ENCODE measurements at places on chromosomes 1 and 21.

- DNase-seq: no peak
Observed at GRCh38 chr1:9233241-9233941, 1.2 kb upstream of the H6PD start.

- DNase-seq: no peak
Observed at GRCh38 chr1:218741852-218742251, 396.7 kb downstream of the TGFB2 start.

GRCh38 chr1:186420923-186421322 lies 40.0 kb downstream of the PDC start:
- DNase-seq: no peak

- no peak for DNase-seq
Observed at GRCh38 chr1:112995890-112996289, 39.9 kb upstream of the SLC16A1 start.

GRCh38 chr1:147581459-147581858 lies 40.2 kb downstream of the BCL9 start:
- DNase-seq: no peak

DNA sequence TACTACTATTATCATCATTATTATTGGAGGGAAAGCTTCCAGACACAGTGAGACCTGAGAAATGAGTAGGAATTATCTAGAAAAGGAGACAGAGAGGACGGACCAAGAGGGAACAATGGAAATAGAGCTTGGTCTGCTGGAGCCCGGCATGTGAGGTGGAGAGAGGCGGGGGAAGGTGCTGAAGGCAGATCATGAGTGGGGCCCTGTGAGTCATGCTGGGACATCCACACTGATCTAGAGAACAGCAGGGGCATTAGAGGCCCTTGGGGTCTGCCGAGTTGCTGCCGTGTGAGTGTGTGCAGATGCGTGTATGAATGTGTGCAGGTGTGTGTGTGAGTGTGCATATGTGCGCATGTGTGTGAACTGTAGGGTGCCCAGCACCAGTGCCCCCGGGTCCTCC lies 65.7 kb downstream of the TMCO4 start:
- no peak for DNase-seq

DNA sequence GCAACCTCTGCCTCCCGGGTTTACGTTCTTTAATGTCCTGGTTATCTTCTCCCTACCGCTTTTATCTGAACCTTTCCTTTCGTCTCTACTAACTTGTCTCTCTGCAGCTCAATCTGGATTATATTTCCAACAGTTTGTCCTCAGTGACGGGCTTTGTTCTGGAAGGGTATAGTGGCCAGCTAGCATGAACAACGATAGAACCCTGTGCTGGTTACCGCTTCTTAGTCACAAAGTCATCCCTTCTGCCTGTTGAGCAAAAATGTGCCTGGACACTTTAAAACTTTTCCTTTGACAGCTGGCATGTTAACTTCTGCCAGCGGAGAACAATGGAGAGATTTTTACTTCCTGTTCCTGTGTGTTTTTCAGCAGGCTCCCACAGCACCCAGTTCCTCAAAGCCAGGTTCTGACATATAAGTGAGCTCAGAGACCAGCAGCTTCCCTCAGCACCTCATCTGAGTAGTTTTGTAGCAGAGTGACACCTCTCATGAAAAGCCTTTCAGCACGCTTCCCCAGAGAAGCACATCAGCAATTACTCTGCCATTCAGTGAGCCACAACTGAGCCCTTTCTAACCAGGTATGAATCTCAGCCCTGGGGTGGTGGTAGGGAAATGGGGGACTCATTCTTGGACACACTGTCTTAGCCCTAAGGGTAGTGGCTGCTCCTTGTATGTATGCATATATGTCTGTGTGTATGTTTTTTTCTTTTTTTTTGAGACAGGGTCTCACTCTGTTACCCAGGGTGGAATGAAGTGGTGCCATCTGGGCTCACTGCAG lies 23.6 kb upstream of the CCDC17 start:
- DNase-seq: no peak

- no peak for DNase-seq
Observed at GRCh38 chr1:2847086-2847985, 45.8 kb upstream of the TTC34 start.

GRCh38 chr1:83787246-83787998 lies 211.5 kb downstream of the TTLL7 start:
- DNase-seq: no peak
